ENCODE measurements at places on chromosomes 2 and 18.

- peak; percentile 50 for DNase-seq
Observed at GRCh38 chr2:147910990-147911473, 66.2 kb downstream of the ACVR2A start.

GRCh38 chr18:26057344-26057773 is 33.1 kb downstream of the SS18 start:
- DNase-seq: no peak

DNA sequence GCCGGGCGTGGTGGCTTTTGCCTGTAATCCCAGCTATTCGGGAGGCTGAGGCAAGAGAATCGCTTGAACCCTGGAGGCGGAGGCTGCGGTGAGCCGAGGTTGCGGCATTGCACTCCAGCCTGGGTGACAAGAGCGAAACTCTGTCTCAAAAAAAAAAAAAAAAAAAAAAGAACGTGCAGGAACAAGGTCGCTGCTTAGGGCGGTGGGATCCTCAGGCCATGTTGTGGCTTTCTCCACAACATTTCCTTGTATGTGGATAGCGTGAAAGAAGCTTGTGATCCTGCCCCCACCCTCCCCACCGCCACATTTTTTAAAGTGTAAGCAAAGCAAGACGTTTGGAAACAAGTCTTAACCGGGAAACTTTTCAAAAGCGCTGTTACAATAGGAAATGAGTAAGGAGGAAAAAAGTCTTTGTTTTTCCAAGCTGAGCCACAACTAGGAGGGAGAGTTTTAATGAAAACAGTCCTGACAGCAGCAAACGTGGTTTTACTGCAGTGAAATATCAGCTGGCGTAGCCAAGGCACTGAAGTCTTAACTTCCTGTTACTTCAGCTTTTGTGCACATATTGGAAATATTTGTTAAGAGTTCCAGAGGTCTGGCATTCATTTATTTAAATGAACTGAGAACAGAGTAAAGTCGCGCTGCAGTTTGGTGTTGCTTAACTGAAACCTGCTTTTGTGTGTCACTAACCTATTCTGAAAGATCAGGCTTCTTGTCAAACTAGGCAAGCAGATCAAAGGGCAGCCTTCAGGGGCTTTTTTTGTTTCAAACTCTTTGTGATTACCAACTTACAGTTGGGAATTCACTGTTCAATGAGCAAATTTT is 3.8 kb downstream of the TGIF1 start:
- DNase-seq: no peak

- DNase-seq: no peak
Observed at GRCh38 chr18:48983793-48984437, 33.1 kb upstream of the SMAD7 start.

DNA sequence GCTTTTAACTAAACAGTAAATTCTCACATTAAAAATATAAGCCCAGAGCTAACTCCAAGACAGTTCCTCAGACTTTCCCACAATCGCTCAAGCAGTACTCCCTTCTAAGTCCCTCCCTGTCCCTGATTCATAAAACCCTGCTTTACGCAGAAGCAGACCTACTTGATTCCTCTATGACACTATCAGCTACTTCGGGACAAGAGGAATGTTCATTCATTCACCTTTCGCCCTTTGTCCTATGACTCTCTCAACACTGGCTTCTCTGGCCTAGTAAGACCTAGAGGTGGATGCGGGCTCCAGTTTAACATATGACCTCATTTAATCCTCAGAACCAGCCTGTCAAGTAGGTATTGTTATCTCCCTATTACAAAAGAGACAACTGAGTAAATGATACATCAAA is 10.2 kb downstream of the LPIN2 start:
- no peak for DNase-seq

GRCh38 chr18:61950371-61950770 is 57.6 kb upstream of the RNF152 start:
- no peak for DNase-seq

DNA sequence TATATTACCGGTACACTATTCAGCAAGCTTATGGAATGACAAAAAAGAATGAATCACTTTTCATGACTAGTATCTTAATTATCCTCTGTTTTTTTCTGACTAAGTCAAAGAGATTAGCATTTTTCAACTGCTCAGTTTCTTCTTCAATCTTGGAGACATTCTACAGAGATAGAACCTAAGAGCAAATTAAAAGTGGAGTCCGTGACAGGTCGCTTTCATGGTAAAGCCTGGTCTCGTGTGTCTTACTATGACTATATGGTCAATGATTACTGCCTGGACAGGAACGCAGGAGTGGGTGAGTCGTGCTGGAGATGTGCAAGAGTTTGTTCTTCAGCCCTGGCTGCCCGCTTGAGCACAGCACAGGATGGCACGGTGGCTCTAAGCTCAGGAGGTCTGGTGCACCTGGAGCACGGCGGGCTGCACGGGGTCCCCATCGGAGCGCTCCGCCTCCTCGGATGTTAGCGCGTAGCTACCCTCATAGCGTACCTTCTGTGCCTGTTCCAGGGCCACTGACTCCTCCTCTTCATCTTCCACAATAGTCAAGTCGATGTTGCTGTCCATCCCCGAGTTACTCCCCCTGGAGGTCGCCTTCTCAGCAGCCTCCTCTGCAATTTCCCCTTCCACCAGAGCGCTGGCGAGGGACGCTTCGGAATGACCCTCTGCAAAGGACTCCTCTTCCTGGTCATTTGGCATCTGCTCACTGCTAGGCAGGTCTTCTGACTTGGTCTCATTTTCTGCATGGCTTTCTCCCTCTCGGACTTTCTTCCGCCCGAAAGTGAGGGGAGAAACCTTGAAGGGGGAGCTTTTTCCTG is 11.1 kb downstream of the CAVIN2 start:
- DNase-seq: no peak

GRCh38 chr2:144198116-144198515 is 321.8 kb downstream of the ZEB2 start:
- no peak for DNase-seq

GRCh38 chr18:74242438-74243096 is 49.2 kb downstream of the CYB5A start:
- DNase-seq: no peak

GRCh38 chr2:76444732-76445131 is 734.0 kb upstream of the GCFC2 start:
- DNase-seq: no peak

DNA sequence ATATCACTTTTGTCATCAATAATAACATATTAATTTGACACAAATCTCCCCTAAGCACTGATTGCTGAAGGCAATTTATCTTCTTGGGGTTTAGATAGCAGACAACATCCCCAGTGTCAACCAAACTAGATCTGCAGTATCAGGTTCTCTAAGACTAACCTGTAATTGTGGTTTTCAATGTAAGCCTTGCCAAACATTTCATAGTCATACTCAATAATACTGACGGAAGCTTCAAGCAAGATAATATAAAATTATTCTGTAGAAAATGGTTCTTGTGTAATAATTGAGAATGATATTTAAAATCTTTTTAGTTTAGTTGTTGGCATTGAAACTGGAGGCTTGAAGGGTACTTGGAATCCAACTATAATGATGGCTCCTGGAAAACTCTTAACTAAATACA is 186.3 kb downstream of the RIT2 start:
- DNase-seq: no peak

Measured in CD4-positive, alpha-beta T cell (primary cell).